ENCODE measurements at places on chromosomes 13 and 19.

DNA sequence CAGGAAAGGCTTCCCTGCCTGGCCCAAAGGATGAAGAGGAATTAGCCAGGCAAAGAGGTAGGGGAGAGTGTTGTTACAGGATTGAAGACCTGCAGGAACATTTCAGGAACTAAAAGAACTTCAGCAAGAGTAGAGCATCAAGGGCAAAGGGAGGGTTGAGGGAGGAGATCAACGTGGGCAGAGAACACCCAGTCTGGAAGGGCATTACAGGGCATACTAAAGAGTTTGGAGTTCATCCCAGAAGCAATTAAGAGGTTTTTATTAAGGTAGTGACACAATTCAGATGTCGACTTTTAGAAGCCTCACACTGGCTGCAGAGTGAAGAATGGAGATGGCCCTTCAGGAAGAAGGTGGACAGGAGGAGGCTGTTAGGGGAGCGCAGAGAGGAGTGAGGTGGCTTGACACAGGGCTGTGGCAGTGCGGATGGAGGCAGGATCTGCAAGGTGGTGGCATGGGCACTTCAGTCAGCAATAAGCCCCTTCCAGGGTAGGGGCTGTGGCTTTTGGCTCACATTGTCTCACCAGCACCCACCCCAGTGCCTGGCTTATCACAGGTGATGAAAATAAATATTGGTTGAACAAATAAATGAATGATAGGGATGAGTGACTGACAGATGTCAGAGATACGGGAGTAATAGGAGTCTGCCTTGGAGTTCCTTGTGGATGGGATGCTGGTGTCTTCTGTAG lies 24.9 kb downstream of the TEX26 start:
- no peak for DNase-seq

- DNase-seq: no peak
These were observed 7.1 kb downstream of the KCNN4 start for GRCh38 chr19:43773725-43774102.

GRCh38 chr19:531753-532560 lies at the start of gene CDC34:
Gene CDC34, plus strand, starts transcription at chr19:531760. Its CDS starts 172 bp downstream, at chr19:531932.
- DNase-seq: no peak

GRCh38 chr13:21075379-21076249 lies 14.2 kb upstream of the LATS2 start:
- DNase-seq: no peak

GRCh38 chr13:98226496-98226895 lies 49.4 kb upstream of the RNF113B start:
- DNase-seq: no peak

GRCh38 chr13:27634231-27634630 lies 12.5 kb downstream of the POLR1D start:
- DNase-seq: no peak

GRCh38 chr13:102970542-102970941 lies 95.7 kb downstream of the SLC10A2 start:
- DNase-seq: no peak

GRCh38 chr19:39494661-39495060 lies 4.1 kb upstream of the DLL3 start:
- DNase-seq: no peak

- no peak for DNase-seq
These were observed 16.8 kb downstream of the NFIC start for GRCh38 chr19:3383121-3383722.

DNA sequence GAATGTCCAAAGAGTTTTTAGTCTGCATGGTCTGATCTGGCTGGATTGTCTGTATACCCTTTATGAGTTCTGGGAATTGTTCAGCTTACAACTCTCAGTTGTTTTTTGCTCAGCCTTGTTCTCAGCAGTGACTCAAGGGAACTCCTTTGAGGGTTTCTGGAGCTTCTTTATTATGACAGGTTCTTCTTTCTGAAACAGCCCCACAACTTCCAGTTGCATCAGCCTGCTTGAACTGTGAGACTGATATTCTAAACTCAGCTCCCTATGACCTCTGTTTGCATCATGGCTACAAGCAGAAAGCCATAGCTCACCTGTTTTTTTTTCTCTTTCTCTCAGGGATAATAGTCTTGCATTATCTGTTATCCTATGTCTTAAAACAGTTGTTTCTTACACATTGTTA lies 85.0 kb downstream of the TDRD3 start:
- DNase-seq: no peak

GRCh38 chr13:32252812-32253438 lies 62.2 kb downstream of the ZAR1L start:
- DNase-seq: no peak

DNA sequence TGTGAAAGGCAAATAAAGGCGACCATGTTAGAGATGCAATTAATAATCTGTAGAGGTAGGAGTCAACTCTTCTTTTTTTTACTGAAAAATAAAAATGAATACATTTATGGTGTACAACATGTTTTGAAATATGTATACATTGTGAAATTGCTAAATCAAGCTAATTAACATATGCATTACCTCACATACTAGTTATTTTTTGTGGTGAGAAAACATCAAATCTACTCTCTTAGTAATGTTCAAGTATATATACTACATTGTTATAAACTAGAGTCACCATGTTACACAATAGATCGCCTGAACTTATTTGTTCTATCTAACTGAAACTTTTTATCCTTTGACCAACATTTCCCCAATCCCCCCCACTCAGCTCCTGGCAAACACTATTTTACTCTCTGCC lies 143.2 kb downstream of the POU4F1 start:
- no peak for DNase-seq

DNA sequence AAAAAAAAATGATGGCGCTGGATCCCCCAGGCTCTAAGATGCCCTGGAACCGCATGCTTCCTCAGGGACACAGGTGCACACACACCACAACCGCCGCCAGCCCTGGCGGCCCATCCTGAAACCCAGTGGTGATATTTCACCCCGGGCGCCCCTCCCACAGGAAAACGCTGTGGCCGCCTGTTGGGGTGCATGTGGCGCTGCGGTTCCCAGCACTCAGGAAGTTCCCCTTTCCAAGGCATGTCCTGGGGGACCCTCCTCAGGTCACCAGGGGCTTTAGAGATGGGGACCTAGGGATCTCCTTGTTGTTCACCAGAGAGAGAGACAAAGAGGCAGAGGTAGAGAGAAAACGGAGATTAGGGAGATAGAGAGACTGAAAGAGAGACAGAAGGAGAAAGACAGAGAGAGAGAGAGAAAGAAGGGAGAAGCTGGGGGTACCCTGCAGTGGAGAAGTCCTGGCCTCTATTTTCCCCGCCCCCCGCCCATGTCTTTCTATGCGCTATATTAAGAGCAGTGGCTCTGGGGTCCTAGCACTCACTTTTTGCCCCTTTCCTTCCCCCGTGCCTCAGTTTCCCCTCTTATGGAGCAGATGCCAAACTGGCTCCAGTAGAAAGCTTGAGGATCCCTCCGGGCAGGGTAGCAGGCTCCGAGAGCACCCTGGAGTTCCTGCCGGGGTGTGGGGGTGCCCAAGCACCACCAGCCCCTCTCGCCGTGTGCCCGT lies 2.3 kb downstream of the ADGRE2 start:
- DNase-seq: no peak

DNA sequence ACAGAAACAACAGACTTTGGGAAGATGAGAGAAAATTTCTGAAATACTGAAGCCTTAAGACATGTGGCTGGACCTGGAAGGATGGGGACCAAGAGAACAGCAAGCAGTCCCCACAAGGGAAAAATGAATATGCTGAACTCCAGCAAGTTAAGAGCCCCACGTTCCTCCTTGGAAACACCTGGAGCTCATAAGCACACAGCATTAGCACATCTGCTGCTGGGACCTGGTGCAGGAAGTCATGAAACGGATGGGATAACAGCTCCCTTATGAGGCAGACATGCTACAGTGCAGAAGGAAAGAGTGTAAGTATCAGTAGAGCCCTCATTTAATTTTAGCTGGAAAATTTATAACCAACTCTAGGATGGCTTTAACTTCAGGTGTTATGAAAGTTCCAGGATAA lies 67.3 kb downstream of the SLC15A1 start:
- DNase-seq: no peak

- DNase-seq: no peak
These were observed 118.3 kb downstream of the SHISA2 start for GRCh38 chr13:25933520-25933919.

- DNase-seq: no peak
These were observed 6.7 kb downstream of the ZNF44 start for GRCh38 chr19:12287958-12288500.

GRCh38 chr13:99331881-99332293 lies 24.7 kb upstream of the GPR183 start:
- no peak for DNase-seq

GRCh38 chr19:43553656-43554055 lies 20.7 kb downstream of the ZNF575 start:
- no peak for DNase-seq

DNA sequence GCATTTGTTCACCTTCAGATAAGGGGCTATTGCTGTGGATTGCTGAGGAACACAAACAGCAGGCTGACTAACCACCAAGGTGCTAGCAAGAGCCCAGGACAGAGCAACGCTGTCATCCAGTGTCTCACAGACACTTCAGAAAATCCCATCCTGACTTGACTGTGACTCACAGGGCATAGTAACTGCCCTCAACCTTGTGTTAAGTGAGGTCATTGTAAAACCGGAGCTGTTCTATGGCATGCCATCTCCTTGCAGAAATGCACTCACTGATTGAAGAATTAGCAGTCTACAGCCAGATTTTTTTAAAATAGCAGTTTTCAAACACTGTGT lies 51.1 kb downstream of the TNFRSF19 start:
- no peak for DNase-seq

DNA sequence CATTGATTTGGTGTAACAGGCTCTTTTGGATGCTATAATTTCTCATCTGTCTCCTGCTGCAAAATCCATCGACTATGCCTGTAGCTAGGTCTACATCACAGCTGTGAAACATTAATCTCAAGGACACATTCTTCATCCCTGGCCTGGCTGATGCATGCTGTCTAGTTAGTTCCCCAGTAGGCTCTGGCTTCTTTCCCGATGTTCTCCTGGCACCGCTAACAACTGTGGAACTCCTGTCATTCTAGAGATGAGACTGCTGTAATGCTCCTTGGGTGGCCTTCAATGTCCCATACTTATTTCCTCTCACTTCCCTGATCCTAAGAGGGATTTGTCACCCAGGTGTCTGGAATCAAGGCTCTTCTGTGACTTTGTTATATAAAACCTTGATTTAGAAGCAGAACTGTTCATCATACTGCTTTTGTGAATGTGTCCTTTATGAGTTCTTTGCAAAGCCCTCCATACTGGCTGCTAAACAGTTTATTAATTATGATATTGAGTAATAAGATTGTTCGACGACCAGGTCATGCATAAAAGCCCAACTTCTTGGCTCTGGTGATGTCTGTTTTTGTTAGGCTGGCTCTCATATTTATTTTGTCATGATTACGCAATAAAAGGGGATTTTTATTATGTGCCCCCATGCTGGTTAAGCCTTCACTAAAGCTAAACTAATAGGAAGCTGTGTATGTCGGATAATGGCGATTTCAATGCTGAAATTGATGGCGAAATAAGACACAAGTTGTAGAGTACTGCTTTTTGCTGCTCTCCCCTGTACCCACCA lies 227.5 kb downstream of the DCT start:
- no peak for DNase-seq

GRCh38 chr13:75174481-75174880 lies 307.5 kb downstream of the TBC1D4 start:
- DNase-seq: no peak

GRCh38 chr19:7772752-7773291 lies 9.8 kb downstream of the CLEC4M start:
- DNase-seq: no peak

DNA sequence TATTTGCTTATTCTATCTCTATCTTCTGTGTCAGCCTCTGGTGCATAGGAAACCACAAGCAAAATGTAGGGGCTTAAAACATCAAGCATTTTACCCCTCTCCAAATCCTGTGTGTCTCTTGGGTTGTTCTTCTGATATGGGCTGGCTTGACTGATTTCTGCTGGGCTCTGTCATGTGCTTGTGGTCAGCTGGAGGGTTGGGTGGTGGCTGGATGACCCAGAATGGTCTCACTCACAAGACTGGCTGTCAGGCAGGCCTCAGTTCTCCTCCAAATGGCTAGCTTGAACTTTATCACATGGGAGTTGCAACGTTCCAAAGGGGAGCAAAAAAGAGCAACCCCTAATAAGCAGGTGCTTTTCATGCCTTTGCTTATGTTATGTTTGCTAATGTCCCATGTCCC lies 9.6 kb upstream of the LYPD5 start:
- no peak for DNase-seq

GRCh38 chr13:96581741-96582140 lies 412.5 kb downstream of the OXGR1 start:
- no peak for DNase-seq

- DNase-seq: no peak
These were observed 115.1 kb downstream of the KCNRG start for GRCh38 chr13:50130123-50130946.

- DNase-seq: no peak
These were observed 511.6 kb upstream of the ARGLU1 start for GRCh38 chr13:107079423-107080049.

GRCh38 chr13:72952529-72953141 lies 106.2 kb upstream of the KLF5 start:
- no peak for DNase-seq

GRCh38 chr19:45492137-45492626 lies 4.7 kb downstream of the RTN2 start:
- DNase-seq: no peak

DNA sequence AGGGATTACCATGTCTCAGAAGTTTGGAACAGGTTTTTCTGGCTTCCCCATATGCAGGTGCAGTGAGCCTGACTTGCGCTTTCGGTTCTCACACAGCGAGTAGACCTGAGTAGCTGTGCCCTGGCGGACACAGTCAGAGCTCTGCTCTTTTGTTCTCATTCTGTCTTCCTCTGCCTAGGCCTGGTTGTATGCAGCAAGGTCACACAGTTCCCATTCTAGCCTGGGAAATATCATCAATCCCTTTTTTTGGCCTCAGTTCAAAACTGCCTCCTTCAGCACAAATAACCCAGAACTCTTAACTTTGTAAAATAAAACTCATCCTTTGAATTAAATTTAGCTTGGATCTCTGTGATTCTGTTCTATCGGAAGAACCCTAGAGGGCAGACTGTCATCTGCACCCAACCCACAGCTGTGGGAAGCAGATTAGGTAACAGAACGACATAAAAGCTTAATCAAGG lies 10.2 kb downstream of the OXGR1 start:
- no peak for DNase-seq

DNA sequence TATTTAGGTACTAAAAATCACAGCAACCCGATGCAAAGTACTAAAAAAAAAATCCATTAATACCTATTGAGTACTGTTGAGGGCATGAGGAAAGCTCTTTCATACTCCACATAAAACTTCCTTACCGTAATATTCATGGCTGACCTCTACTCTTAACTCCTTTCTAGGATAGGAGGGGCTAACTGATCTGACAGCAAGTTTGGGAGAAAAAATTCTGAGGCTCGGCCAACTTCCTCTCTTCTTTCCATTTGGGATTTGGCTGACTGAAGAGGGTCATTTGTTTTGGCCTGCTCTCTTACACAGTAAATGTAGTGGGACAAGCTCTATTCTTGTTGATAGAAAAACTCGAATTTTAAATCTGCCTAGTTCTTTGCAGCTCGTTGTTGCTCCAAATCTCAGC lies 9.4 kb upstream of the USPL1 start:
- no peak for DNase-seq

Measured in NCI-H2081 treated with DMSO at 0.1 percent for 48 hours (cell line).